ENCODE measurements at places on chromosomes 3 and 15.

- DNase-seq: no peak
Observed at GRCh38 chr3:66338927-66339326, 118.1 kb downstream of the SLC25A26 start.

DNA sequence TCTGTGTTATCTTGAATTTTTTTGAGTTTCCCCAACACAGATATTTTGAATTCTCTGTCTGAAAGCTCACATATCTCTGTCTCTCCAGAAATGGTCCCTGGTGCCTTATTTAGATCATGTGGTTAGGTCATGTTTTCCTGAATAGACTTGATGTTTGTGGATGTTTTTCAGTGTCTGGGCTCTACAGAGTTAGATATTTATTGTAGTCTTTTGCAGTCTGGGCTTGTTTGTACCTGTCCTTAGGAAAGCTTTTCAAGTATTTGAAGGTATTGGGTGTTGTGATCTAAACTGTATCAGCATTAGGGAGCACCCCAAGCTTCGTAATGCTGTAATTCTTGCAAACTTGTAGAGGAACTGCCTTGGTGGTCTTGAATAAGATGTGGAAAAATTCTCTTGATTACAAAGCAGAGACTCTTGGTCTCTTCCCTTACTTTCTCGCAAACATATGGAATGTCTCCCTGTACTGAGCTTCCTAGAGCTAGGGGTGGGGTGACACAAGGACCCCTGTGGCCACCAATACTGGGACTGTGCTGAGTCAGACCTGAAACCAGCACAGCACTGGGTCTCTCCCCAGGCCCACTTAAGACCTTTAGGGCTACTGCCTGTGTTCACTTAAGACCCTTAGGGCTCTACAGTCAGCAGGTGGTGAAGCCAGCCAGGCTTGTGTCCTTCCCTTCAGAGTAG lies 26.5 kb downstream of the TM4SF18 start:
- DNase-seq: no peak

DNA sequence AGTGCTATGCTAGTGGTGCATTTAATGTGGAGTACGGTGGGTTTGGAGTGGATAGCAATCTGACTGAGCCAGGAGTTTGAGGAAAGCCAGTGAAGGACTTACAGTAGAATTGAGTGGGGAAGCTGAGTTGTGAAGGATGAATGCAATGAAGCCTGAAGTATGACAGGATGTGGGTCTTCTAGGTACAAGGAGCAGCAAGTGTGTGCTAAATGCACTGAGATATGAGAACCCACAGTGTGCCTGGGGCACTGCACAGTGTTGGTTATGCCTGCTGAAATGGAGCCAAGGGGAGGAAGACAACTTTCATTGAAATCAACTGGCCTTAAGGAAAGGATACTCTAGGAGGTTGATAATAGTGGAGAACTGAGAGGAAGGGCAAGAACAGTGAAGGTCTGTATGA lies 105.5 kb upstream of the MRPL3 start:
- DNase-seq: no peak

DNA sequence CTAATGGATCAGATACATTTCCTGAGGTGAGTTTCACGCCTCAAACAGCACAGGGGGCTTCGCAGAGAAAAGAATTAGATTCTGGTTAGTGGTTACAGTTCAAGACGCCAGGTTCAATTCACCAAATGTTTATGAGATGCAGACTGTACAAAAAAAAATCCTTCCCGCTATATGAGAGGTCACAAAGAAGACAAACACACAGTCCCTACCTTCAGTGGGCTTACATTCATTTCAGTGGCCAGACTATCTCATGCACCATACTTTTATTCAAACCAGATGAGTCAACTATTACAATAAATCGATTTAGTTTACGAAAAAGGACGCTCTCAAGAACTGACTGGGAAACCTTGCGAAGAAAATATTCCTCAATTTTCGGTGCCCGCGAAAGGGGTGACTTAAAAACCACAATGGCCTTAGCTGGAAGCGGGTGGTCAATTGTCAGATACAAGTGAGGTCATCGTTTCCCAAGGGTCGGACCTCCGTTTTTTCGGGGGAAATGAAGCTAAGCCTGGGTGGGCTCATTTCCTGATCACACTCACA lies 695 bp downstream of the METTL6 start:
- DNase-seq: no peak

- no peak for DNase-seq
Observed at GRCh38 chr3:153462545-153462944, 300.5 kb downstream of the RAP2B start.

DNA sequence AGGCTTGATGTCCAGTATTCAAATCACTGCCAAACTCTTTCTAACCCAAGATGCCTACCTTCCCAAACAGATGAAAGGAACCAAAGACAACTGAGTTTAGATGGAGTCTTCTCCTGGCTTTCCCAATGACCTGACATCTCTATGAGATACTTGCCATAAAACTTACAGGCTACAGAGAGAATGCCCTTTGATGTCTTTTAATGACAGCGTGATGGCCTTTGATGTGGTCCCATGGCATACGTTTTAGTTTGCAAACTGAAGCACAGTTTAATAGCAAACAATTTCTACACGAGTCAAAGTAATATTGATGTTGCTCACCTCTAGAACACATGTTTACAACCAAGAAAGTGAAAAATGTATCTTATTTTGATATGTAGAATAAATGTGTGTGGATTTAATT lies 73.2 kb downstream of the ZIC4 start:
- DNase-seq: no peak

GRCh38 chr3:151210676-151211381 lies 7.8 kb upstream of the GPR171 start:
- no peak for DNase-seq

GRCh38 chr3:14301558-14301957 lies 100.8 kb upstream of the SLC6A6 start:
- DNase-seq: no peak

DNA sequence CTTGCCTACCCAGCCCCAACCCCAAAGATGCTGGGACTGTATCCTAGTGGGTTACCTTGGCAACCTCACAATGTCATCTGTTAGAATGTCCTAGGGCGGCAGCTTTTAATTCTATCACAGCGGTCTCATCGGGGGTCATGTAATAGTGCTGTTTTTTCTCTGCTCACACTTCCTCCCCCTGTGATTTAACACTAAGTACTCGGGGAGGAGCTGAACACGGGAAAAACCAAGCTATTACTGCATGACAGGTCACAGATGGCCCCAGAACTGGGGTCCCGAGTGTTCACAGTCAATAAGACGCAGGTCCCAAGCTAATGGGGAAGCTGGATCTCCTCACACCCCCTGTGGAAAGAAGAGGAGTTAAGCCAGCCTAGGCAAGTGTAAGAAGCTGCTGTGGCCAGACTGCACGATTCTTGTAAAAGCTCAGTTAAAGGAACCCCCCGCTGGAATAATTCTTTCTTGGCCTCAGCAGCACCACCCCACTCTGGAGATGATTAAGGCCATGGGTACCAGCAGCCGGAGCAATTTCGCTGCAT lies 2.5 kb upstream of the RFTN1 start:
- no peak for DNase-seq

DNA sequence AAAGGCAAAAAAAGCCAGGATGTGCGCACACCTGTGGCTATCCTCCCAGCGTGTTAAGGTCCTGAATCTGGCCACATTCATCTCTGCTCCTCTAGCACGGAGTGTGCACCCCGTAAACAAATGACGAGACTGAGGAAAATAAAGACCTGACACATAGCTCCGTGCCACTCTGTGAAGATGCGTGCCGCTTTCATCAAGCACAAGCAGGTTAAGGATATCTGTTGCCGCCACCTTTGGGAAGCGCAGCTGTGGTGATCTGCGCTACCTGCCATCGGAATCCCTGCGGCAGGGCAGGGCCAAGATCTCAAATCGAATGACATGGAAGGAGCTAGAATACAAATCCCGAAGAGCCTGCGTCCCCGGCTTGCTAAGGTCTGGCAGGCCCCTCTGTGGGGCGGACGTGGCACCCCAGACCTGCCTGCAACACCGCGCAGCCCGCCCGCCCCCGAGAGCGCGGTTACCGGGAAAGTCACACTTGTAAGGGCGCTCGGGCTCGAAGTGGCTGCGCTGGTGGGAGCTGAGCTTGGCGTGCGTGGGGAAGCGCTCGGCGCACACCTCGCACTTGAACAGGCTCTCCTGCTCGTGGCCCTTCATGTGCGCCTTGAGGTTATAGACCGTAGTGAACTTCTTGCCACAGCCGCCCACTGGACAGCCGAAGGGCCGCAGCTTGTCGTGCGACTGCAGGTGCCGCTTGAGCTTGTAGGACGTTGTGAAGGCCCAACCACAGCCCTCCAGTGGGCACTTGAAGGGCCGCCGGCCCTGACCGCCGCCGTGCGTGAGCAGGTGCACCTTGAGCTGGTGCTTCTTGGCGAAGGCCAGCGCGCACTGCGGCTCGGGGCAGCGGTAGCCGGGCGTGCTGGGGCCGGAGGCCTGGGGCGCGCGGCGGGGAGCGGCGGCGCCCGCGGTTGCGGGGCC lies 936 bp downstream of the ZXDC start:
- DNase-seq: peak; percentile 56

- no peak for DNase-seq
Observed at GRCh38 chr3:116444819-116445310, 422 bp downstream of the LSAMP start.

- DNase-seq: no peak
Observed at GRCh38 chr3:173778251-173778650, 380.7 kb downstream of the NLGN1 start.
